ENCODE measurements at places on chromosomes 11 and 22.

DNA sequence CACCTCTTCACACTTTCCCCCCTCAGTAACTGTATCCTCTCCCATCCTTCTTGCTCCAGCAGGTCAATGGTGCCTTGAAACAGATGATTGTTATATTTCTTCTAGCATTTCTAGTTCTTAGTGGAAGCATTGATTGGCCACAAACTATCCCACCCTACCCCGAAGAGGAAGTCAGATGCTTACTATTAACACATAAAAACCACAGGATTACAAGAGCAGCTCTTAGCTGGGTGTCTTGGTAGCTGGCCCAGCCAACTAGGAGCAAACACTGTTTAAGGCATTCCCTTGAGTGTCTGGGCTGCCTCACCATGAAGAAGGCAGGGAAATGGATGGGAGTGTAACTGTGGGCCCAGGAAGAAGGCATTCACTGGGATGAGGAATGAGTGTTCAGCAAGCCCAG is 176.6 kb downstream of the GRIK4 start:
- DNase-seq = no peak

- DNase-seq = no peak
Observed at GRCh38 chr11:48050304-48050703, 69.9 kb downstream of the PTPRJ start.

DNA sequence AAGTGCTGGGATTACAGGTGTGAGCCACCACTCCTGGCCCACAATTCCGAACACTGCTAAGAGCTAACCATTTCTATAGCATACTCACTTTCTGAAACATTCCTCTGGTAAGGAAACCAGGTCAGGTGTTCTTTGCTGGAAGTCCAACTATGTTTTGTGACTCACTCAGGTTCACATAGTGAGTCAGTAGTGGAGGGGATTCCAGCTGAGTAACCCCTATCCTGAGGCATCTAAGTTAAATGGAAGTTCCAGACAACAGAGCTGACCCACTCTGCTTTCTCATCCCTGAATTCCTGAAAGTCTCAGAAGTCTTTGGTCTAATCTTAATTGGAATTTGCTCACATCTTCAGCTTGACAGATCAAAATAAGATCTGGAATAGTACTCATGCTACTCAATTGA is 3.0 kb upstream of the CHRNA10 start:
- DNase-seq = no peak

- DNase-seq = no peak
Observed at GRCh38 chr22:44304354-44304753, 8.4 kb downstream of the SHISAL1 start.

DNA sequence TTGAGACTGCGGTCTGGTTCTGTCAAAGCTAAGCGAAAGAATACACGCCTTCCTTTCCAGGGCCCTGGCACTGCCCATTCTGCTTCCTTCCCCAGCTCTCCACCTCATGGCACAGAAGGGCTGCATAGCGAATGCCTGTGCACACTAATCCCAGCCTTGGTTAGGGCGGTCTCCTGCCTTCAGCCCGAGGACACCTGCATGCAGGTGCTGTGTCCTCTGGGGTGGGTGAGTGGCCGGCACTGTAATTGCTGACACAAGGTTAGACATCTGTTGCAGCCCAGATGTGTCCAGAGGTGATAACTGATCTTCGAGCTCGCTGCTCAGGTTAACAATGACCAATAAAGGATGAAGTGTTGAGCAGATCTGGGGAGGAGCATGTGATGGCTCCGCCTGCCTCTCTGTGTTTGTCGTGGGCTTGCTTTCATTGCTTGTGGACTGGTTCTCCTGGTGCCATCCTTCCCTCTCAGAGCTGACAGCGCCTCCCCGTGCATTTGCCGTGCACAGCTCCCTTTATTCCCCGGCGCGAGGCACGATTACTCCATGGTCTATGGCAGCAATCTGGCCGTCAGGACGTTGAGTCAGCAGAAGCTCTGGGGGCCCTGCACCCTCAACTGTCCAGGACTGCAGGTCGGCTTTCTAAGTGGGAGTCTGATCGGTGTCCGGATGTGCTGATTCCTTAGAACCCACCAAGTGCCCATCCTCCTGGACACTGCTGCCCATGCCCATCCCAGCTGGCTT is 1088.2 kb downstream of the BRD1 start:
- no peak for DNase-seq

GRCh38 chr11:29163231-29163630 is 853.6 kb downstream of the KCNA4 start:
- DNase-seq = no peak

GRCh38 chr11:32888805-32889204 is 3.8 kb upstream of the QSER1 start:
- DNase-seq = no peak

GRCh38 chr11:62171261-62171723 is 18.7 kb upstream of the SCGB1D1 start:
- DNase-seq = peak; percentile 46
